ENCODE measurements at places on chromosomes 12 and 14. TPM values are rescaled to one million over a fixed set of nuclear protein-coding genes. Genes with fewer than 3 reads are reported as not detected.
A peak's percentile ranks its signal among the peaks of the same experiment; 100 is the strongest.

The MAP3K9 gene
- 0.28 TPM for polyA plus RNA-seq

The ARMH4 gene
- polyA plus RNA-seq, result 10.0 TPM

The ENDOU gene
- not detected for polyA plus RNA-seq

The KRT85 gene
- polyA plus RNA-seq, result 0.52 TPM

The TBC1D30 gene
- polyA plus RNA-seq, result not detected

The CHD8 gene
- polyA plus RNA-seq, result 41.5 TPM

The SERPINA9 gene
- not detected for polyA plus RNA-seq

DNA sequence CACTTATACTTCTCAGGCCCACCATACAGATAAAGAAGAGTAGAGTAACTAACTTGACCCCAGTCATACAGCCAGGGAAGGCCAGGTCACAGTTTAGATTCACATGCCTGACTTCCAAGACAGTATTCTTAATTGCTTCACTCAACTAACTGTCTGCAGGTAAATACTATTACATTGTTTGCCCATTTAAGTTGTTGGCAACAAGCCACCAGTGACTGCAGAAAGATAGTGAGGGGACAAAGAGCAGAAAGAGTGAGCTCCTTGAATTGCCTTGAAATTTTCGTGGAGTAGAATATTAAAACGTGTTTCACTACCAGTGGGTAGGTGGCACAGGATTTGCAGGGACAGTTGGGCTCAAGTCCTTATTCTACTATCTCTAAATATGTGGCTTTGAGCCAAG is 146.3 kb upstream of the RMST start:
- no peak for DNase-seq

GRCh38 chr14:85948153-85948552 is 418.2 kb downstream of the FLRT2 start:
- DNase-seq, result no peak

GRCh38 chr12:45655186-45655585 is 74.3 kb upstream of the ARID2 start:
- no peak for DNase-seq

- no peak for DNase-seq
These were observed 5.6 kb downstream of the CHFR start for GRCh38 chr12:132881818-132882217.

DNA sequence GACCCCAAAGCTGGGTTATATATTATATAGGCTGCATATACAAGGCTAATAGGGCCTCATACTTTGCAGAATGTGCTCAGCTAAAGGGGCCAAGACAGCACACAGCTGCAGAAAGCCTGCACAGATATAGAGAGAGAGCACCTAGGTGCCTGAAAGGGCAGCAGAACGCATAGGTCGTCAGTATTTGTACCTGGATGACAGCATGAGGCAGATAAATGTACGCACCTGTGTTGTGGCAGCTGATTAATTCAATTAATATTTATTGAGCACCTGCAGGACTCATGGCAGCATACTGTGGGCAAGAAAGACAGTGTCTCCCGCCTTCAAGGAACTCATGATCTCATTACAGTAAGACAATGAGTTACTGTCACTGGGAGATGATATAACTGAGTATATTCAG is 33.4 kb downstream of the SPTB start:
- no peak for DNase-seq

GRCh38 chr12:25552681-25553080 is 402 bp downstream of the LMNTD1 start:
- no peak for DNase-seq

DNA sequence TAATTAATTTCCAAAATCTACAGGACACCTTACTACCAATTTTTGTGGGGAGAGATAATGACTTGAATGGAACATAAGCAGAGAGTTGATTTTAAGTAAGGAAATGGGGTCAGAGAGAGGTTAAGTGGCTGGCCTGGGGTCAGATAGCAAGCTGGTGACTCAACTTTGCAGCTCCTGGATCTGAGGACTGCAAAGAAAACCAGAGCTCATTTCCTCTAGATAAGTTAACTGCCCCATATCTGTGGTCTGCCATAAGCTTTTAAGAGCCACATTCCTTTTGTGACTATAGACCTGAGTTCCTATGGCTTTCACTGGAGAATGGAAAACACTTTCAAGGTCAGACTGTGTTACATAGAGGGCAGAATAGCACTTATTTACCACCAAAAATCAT is 201.2 kb upstream of the PRICKLE1 start:
- DNase-seq, result no peak

GRCh38 chr14:95875831-95876760 is 536 bp upstream of the TUNAR start:
- DNase-seq, result no peak

- no peak for DNase-seq
These were observed 57.9 kb downstream of the KDM2B start for GRCh38 chr12:121522971-121523370.

DNA sequence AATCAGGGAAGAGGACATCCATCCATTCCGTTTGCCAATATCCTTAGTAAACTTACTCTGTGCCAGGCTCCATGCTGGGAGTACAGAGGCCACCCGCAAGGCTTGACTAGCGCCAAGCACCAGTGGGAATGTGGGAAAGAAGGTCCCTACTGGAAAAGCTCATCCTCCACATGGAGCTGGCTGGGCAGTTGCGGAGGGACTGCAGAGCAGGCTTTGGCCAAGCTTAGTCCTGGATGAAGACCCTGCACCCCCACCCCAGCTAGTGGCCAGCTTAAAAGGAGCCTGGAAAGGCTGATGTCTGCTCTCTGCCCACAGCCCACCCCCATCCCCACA is 22.4 kb upstream of the EIF2B2 start:
- DNase-seq, result no peak

- no peak for DNase-seq
These were observed 902 bp downstream of the ABCD2 start for GRCh38 chr12:39618701-39619100.

DNA sequence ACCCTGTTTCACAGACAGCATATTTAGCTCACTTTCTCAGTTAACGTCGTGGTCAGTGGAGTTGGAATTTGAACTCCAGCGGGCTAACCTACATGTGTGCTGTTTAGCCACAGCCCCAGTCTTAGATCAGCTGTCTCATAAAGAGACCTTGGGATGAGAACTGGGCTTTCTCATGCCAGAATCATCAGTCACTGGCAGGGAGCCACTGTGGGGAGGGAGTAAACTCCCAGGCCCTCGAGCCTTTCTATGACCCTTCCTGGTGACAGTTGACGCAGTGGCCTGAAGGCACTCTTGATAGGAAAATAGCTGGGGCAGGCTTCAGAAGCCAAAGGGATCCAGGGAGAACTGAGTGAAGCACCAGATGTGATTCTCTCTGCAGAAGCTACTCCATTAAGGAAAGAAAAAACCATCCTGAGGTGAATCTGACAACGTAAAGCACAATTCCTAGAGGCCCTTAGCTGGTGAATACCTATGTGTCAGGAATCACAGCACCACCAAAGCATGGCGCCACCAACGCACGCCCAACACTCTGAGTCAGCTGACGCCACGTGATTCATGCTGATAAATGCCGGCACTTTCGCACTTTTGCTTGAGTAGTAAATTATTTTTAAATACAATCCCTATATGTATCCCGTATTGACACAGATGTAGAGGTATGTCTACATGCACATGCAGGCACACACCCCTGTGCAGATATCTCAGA is 279.6 kb upstream of the TMEM132C start:
- peak; percentile 9 for DNase-seq

- no peak for DNase-seq
These were observed 5.2 kb upstream of the HELB start for GRCh38 chr12:66297080-66297479.

GRCh38 chr12:44999355-44999754 is 51.5 kb downstream of the DBX2 start:
- DNase-seq, result no peak

DNA sequence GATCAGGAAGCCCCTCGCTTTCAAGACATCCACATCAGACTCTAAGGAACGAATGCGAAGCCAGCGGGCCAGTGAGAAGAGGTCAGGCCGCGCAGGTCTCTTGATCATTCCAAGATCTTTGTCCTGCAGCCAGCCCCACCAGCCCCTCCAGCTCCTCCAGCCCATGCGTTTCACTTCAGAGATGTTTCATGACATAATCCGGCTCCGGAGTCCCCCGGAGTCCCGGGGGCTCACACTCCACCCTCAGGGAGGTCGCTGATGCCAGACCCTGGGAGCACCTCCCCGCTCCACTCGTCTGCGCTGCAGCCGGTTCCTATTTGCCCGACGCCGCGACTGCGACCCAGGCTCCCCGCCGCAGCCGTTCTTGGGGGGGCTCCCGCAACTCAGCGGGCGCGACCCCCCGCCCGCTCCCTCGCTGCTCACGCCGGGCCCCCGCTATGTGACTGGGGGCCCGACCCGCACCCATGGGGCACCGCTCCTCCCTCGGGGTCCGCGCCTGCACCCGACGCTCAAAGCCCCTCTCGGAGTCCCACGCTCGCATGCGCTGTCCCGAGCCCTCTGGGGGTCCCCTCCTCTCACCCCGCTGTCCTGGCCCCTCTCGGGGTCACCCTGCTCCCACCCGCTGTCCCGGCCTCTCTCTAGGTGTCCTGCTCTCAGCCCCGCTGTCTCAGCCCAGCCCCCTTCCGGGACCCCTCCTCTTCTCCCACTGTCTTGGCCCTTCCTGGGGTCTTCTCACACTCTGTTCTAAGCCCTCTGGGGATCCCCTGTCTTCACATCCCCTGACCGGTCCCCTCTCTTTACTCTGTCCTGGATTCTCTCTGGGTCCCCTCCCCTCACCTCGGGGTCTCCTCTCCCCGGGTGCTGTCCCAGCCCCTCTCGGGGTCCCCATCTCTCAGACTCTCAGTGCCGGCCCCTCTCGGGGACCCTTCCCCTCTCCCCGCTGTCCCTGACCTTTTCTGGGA is 1.1 kb downstream of the TAOK3 start:
- no peak for DNase-seq

GRCh38 chr12:12505544-12506495 is 56.8 kb downstream of the DUSP16 start:
- DNase-seq, result peak; percentile 80

DNA sequence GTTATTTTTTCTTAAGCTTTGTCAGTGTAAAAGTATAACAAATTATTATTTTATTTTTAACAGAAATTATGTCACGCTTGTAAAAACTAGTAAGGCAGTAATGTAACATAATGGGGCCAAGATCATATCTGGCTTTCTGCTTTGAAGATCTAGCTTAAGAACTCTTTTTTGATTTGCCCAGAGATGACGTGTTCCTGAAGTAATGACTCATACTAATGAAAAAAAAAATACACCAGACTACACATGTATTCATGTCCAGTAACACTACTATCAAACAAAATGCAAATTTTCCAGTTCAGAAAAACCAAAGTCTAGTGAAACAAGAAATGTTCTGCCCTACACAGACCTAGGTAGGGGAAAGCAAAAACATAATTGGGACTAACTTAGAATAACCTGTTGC is 432.2 kb upstream of the ATXN7L3B start:
- DNase-seq, result peak; percentile 5

GRCh38 chr14:91987192-91987591 is 39.7 kb upstream of the FBLN5 start:
- no peak for DNase-seq

- no peak for DNase-seq
These were observed 38.9 kb downstream of the EML1 start for GRCh38 chr14:99831903-99832685.

Data from muscle of arm (tissue), 14 donors.